ENCODE measurements at places on chromosomes 3 and 15. TPM values are rescaled to one million over a fixed set of nuclear protein-coding genes. Genes with fewer than 3 reads are reported as not detected.

GRCh38 chr3:168455814-168456213 lies 360.1 kb upstream of the GOLIM4 start:
- DNase-seq = no peak

SLC28A2 gene
- 0.01 TPM for polyA plus RNA-seq

DNA sequence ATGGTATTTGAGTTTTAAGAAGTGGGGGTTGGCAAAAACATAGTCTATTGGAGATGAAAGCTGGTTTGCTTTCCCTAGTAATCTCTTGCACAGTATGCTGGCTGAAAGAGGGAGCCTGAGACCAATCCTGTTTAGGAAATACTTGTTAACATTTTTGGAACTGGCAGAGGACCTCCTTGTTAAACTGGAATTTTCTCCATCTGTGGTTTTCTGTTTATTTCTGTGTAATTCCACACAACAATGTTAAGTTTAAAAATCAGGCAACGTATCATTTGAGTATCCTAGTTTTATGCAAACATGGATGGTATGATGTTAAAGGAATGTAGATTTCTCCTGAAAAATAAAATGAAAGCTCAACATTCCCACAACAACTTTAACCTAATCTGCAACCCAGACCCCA lies 536.0 kb upstream of the TBL1XR1 start:
- no peak for DNase-seq

DNA sequence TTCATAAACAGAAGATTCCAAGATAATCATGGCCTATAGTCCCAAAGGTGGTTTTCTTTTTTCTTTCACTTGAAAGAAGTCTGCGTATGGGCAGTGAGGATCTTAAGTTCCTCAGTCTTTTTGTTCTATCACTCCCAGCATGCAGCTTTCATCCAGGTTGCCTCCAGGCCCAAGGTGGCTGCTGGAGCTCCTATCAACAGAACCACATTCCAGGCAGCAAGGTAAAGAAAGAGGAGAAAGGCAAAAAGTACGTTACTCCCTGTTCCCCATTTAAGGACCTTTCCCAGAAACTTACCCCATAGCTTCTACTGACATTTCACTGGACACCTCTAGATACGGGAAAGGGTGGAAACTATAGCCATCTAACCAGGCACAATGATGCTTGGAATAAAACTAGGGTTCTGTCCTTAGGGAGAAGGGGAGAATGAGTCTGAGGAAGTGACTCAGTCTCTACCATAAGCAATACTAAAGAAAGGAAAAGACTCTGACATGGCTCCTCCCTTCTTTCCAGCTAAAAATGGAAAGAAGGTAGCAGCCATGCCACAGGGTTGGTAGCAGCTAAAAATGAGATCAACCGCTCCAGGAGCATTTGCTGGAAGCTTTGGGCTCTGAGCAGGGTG lies 313.9 kb upstream of the NR2E3 start:
- DNase-seq = no peak

DNA sequence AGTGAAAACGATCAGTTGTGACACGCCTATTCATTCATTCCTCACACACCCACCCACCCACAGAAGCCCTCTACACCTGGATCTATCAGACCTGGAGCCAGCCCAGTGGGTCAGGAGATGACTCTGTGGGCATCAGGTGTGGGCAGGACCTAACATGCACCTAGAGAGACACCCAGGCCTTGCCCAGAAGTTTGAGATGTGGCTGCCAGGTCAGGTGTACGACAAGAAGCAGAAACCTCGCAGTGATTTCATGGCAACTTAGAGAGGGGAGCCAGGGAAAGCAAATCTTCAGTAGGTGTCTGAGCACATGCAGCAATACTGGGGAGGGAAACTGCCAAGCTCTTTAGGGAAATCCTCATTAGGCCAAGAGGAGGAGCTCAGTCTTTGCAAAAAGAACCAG lies 264.7 kb upstream of the ROPN1 start:
- no peak for DNase-seq

GRCh38 chr15:40956541-40956982 lies 3.3 kb downstream of the CHAC1 start:
- peak; percentile 91 for DNase-seq

NRROS gene
- 0.83 TPM for polyA plus RNA-seq

GRCh38 chr15:98292442-98293240 lies 332.1 kb downstream of the ARRDC4 start:
- DNase-seq = peak; percentile 63

GRCh38 chr3:126396536-126396935 lies 1.8 kb downstream of the CFAP100 start:
- peak; percentile 19 for DNase-seq

- peak; percentile 20 for DNase-seq
Observed at GRCh38 chr3:160754371-160754854, 1.6 kb upstream of the PPM1L start.

- DNase-seq = no peak
Observed at GRCh38 chr3:12253516-12254343, 35.1 kb upstream of the PPARG start.

IQCF2 gene
- polyA plus RNA-seq = not detected

DNA sequence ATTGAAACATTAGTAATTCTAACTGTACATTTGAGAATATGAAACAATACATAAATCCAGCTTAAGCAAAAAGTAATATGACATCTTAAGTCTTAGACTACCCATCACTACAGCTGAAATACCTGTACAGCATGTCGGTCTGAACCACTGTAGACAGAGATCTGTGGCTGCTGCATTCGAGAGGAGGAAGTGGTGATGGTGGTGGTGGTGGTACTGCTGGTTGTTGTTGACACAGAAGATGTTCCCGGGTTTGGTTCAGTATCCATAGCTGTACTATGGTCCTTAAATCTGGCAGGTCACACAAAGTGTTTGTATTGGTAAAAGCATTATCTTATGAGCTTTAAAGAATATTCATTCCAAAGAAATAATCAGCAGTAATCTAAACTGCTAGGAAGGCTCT lies 2.9 kb downstream of the PHC3 start:
- no peak for DNase-seq

P2RY14 gene
- polyA plus RNA-seq = 1.2 TPM

- peak; percentile 25 for DNase-seq
Observed at GRCh38 chr15:31277335-31278060, 49.1 kb upstream of the KLF13 start.

GRCh38 chr3:160052385-160053047 lies 63.9 kb downstream of the IL12A start:
- DNase-seq = no peak

GRCh38 chr3:71172189-71172588 lies 411.3 kb downstream of the FOXP1 start:
- DNase-seq = no peak

DOCK3 gene
- polyA plus RNA-seq = 0.01 TPM

DNA sequence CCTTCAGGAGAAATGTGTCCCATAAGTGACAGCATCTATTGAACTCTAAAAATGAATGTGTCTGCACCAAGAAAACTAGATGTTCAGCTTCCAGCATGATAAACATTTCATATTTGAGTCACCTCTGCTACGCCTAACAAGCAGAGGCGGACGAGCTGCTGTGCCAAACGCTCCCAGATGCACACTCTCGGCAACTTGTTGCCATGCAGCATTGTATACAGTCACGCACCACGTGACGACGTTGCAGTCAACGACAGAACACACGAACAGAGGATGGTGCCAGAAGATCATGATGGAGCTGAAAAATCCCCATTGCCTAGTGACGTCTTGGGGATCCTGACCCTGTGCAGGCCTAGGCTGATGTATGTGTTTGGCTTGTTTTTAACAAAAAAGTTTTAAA lies 137.5 kb downstream of the XXYLT1 start:
- DNase-seq = peak; percentile 53

DNA sequence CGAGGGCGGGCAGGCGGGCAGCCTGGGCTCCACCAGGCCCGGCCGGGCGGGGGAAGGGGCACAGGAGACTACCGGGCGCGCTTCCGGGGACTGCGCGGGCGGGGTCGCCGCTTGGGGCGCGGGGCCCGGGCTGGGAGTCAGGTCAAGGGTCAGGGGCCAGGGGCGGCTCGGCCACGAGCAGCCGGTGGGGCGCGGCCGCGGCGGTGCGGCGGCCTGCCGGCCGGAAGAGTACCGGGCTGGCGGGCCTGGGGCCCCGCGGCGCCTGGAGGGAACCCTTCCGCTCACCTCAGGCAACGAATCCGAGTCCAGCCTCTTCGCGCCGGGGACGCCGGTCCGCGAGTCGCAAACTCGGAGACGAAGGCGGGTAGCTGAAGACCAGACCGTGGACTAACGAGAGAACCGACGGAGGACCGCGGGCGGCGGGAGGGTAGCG lies 225 bp downstream of the RHOA start:
- peak; percentile 78 for DNase-seq

GOLGA6L4 gene
- polyA plus RNA-seq = 0.46 TPM

GRCh38 chr15:72784456-72784876 lies 908 bp upstream of the ADPGK start:
- DNase-seq = no peak

CDC25A gene
- polyA plus RNA-seq = 0.33 TPM

GRCh38 chr15:40554161-40554525 lies 10.7 kb downstream of the CCDC32 start:
- DNase-seq = no peak

GADL1 gene
- polyA plus RNA-seq = 4.0 TPM

- DNase-seq = no peak
Observed at GRCh38 chr3:150227839-150228238, 180.3 kb upstream of the TSC22D2 start.

ITPKA gene
- polyA plus RNA-seq = 1.7 TPM

PDZRN3 gene
- 18.0 TPM for polyA plus RNA-seq

FBXO40 gene
- polyA plus RNA-seq = 14.1 TPM

DNA sequence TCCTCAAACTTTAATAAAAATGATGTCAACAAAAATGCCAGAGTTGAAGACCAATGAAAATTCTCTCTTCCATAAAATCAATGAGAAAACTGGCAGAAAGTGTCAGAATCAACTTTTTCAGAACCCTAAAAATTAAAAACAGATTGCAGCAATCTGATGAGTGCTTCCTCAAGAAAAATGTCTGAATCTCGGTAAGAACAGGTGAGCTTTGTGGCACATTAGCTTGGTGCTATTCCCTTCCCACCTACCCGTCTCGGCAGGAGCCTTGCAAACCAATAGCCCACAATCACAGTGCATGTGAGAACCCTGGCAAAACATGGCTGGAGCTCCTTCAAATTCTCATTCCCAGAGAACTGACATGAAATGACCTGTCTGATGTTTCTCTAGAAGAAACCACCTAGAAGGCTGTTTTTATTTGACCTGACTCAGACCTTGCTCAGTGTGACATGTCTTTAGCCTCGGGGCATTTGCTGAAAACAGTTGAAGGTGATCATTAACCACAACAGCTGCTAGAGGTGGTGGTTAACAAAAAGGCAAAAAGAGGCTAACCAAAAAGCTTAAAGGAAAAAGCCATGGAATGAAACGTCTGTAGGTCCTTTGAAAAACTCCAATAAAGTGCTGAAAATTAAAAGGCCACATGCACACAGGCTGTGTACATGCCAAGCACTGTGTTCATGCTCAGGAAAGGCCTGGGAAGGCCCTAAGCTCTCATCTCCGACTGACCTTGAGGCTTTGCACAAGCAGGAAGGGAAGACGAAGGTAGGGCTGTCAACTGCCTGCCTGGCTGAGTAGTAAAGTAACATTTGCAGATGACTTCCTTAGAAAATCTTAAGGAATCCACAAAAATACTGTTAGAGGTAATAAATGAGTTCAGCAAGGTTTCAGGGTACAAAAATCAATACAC lies 253.0 kb upstream of the NSMCE3 start:
- no peak for DNase-seq

DNA sequence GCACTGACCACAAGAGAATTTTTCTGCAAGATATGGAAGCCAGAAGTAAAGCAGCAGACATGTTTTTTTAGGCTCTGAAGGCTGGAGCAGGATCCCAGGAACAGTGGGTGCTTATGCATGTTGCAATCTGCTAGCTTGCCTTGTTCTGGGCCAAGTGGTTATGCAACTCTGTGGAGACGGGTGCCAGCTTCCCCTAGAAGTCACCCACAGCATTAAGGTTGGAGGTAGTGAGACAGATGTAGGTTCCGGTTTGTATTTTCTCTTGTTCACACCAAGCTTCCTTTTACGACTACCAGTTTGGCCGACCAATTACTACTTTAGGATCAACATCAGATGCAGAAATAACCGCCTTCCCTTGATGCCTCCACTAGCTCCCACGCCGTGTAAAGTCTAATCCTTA lies 11.1 kb downstream of the DPH3 start:
- peak; percentile 62 for DNase-seq

DNA sequence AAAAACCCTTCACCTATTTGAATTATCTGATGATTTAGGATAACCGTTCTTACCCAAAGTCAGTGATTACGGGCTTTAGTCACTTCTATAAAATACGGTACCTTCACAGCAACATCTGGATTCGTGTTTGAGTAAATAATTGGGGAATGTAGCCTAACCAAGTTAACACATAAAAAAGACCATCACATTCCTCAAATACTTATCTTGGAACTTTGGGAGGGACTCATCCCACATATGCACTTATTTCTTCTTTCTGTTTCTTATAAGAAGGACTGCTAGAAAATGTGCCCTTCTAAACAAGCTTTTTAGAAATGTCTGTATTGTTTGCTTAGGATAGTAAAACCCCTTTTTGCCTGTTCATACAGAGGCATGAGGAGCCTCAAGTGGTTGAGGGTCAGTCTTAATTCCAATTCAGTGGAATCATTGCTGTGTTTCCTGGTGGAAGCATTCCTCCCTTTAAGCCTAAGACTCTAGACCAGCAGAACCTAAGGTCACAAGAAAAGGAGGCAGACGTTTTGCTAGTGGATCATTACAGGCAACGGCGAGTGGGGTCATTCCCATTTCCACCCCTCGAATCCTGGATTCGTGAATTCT lies 67.5 kb downstream of the TMEM44 start:
- no peak for DNase-seq

DNA sequence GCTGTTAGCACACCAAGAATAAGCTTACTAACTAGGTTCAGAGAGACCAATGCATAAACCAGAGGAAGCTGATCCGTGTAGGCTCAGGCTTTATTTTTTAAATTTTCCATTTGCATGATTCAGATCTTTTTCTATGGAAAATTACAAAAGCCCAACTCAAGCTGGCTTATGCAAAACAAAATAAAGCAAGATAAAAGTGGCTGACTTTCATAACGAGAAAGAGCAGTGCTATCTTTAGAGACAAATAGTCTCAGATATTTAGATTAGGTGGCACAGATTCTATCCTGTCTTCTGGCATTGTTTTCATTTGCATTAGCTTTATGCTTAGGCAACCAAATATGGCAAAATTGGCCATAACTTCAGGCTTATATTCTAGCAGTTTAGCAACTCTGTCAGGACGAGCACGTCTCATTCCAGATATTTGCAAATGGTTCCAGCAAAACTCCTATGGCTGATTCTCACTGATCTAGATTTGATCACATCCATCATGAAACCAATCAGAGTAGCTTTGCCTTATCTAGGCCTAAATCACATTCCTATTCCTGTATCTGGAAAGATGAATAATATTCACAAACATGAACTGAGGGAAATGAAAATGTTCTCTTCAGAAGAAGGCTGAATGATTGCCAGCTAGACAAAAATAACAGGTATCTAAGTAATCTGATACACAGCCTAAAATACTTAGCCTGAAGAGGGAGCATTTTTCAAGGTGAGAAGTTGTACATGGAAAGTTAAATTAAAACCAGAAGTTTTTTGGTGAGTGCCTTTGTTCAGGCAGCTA lies 216.4 kb upstream of the DPPA4 start:
- DNase-seq = no peak

GRCh38 chr3:143224716-143225115 lies 105.1 kb downstream of the CHST2 start:
- DNase-seq = no peak

GRCh38 chr3:131708241-131708640 lies 205.5 kb upstream of the MRPL3 start:
- DNase-seq = no peak

- DNase-seq = no peak
Observed at GRCh38 chr15:78072080-78072892, 5.2 kb downstream of the TBC1D2B start.

Measured in psoas muscle (tissue), 8 donors.